ENCODE measurements at places on chromosomes 1 and 21.

DNA sequence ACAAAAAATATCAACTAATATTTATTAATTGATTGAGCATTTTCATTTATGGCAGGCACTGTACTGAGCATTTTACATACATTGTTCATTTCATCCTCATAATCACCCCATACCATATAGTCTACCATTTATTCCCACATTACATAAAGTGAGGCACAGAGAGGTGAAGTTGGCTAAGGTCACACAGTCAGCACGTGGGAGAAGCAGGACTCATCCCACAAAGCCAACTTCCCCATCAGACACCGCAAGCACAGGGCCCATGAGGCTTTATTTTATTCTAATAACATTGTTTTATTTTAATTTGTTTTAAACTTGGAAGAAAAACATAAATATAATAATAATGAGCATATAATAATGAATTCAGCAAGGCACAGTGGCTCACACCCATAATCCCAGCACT, 43.1 kb upstream of the CAPZB start:
- no peak for DNase-seq

- no peak for DNase-seq
Observed at GRCh38 chr1:156592910-156593660, 1.5 kb downstream of the NAXE start.

DNA sequence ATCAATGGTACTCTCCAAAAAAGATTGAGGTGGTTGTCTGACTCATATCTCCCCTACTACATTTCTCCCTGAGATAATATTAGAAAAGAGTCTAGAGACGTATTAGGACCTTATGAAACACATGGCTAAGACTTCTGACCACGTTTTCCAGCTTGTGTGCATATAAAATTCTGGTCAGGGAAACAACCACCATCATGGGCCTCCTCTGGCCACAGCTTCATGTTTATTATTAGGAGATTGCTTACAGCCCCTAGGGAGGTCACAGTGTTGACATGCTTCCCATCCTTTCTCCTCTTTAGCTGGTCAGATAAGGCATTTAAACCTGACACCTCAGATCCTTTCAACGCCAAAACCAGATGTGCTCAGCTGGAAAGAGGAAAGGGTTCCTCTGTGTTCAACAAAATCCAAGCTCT, 620.2 kb downstream of the PLPP3 start:
- no peak for DNase-seq

GRCh38 chr1:101394041-101394440, 157.2 kb downstream of the S1PR1 start:
- DNase-seq = no peak

DNA sequence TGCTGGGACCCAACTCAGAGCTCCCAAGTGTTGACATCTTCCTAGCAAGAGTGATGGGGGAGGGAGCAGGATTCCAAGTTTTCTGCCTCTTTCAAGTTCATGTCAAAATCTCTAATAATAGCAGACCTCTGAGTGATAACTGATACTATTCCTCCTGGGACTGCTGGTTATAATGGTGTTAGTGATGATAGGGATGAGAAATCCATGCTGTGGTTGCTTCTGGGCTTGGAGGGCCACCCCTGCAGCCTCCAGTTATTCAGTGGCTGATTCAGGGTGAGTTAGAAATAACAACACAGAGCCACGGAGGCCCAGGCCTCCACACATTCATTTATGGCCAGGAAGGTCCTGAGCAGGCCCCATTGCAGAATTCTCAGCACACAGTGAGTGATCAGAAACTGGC, 40.6 kb upstream of the ARTN start:
- no peak for DNase-seq

DNA sequence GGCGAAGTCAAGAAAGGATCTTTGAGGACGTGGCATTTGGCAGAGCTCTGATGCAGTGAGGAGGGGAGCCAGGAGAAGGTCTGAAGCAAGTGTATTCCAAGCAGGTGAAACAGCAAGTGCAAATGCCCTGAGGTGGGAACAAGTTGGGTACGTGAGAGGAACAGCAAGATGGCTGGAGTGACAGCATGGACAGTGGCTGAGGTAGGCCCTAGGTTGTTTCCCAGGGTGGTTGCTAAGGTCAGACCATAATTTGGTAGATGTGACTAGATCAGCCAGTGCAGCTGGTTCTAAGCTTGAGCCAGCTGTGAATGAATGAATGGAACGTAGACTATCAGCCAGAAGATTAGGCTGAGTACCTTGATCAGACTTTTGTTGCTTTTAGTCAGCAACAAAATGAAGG, 37.5 kb upstream of the JUN start:
- DNase-seq = no peak

All from stimulated activated CD4-positive, alpha-beta T cell treated with anti-CD3 and anti-CD28 coated beads, Interleukin-15, amount 100 ng/mL, for 24 hours (primary cell).